ENCODE measurements at places on chromosomes 7 and 10. TPM values are rescaled to one million over a fixed set of nuclear protein-coding genes. Genes with fewer than 3 reads are reported as not detected.

DNA sequence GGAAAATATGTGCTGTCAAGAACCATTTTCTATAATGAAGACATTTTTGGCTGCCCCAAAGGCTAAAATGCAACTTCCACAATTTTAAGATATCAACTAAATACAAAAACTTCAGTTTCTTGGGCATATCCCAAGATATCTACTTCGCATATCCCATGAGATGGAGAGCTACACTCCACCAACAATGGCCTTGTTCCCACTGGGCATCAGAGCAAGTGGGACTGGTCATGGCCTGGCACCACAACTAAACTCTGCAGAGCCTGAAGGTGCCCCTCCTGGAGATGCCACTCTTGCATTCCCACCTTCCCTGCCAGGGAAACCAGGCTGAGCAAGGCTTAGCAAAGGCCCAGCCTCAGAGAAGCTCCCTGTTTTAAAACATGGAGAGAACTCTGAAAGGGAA is 75.8 kb upstream of the LRRC17 start:
- DNase-seq = no peak

- DNase-seq = no peak
Measured at GRCh38 chr10:122052701-122053100, 63.7 kb downstream of the TACC2 start.

The IQUB gene
- 0.25 TPM for total RNA-seq

GRCh38 chr10:102610441-102610887 is 33.8 kb upstream of the TRIM8 start:
- DNase-seq = no peak

The PRPS1L1 gene
- not detected for total RNA-seq

The DIP2C gene
- total RNA-seq = 38.5 TPM

The STAMBPL1 gene
- total RNA-seq = 5.2 TPM

DNA sequence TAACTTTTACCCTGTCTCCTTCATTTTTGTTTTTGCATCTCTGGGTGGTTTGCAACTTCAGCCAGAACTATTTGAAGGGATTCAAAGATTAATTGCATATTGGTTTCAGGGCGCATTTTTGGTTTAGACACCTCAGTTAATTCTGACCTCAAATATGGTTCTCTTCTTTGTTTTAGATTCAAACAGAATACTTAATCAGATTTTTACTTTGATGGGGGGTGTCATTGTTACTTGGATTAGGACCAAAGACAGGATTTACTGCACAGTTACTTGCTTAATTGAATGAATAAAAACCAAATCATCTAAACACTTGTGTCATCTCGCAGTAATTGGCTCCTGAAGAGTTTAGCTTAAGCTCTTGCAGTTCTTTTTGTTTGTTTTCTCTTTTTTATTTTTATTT is 100.9 kb downstream of the PHTF2 start:
- no peak for DNase-seq

The GPR26 gene
- not detected for total RNA-seq

The CRYGN gene
- not detected for total RNA-seq

DNA sequence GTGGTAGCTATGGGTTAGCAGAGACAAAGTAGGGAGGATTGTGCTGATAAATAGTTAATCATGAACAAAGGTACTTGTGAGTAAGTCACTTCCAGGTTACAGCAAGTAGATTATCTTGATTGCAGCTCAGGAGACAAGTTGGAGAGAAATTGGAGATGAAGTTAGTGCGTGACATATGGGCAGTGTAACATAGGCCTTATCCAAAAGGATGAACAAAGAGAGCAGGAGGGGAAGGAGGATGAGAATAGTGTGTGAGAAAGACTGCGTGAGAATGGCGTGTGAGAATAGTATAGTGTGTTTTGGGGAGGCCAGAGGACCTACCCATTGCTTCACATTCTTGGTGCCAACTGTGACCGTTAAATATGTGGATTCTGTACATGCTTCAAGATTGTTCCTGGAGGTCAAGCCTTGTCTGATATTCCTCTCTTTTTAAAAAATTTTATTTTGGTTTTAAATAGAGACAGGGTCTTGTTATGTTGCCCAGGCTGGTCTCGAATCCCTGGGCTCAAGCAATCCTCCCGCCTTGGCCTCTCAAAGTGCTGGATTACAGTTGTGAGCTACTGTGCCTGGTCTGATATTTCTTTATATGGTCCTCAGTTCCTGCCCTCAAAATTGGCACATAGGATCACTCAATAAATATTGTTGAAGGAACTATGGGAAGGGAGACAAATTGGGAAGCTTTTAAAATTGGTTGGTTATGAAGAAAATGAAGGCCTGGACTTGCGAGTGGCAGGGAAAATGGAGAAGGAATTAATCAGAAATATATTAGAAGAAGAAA is 3.2 kb downstream of the VCL start:
- no peak for DNase-seq

GRCh38 chr7:121890833-121891232 is 17.9 kb downstream of the PTPRZ1 start:
- no peak for DNase-seq

- DNase-seq = no peak
Measured at GRCh38 chr10:112071596-112072133, 111.9 kb downstream of the GPAM start.

DNA sequence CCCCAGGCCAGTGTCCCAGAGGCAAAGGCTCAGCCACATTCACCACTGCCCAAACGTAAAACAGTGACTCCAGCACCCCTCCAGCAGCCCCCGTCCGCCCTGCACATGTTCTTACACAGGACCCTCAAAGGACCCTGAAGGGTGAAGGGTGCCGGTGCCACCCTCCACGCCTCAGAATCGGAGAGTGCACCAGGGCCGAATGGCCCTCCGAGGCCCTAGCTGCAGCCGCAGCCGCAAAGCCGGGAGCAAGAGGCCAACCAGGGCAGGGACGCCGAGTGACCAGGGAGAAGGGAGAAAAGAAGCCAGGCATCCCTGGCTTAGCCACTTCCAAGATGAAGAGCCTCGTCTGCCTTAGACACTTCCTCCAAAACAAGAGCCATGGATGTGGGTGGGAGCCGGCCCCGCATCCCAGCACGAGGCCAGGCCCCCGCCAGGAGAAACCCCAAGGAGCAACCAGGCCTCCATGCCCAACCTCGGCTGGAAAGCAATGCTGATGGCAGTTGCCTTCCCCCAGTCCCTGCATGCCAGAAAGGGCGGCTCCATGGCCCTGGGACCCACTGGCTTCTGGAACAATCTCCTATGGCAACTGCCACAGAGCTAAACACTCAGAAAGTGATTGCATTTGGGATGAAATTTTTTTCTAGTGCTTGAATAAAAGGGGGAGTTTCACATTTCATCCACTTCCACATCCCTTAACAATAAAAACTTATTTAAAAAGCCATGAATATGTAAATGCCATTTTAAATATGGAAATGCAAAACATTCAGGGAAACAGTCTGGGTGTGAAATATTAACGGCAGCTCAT is 92.3 kb downstream of the MAD1L1 start:
- DNase-seq = no peak

DNA sequence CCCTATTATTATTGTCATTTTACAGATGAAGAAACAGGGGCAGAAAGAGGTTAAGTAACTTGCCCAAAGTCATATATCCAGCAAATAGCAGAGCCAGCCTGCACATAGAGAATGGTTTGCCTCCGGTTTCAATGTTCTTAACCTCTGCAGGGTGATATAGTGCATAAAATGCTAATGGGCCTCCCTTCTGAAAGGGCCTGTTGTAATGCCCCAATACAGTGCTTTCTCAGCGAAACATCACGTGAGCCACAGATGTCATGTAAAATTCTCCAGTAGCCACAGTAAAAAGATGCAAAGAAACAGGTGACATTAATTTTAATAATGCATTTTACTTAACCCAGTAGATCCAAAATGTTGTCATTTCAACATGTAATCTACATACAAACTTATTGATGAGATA is 38.1 kb downstream of the LRGUK start:
- no peak for DNase-seq

DNA sequence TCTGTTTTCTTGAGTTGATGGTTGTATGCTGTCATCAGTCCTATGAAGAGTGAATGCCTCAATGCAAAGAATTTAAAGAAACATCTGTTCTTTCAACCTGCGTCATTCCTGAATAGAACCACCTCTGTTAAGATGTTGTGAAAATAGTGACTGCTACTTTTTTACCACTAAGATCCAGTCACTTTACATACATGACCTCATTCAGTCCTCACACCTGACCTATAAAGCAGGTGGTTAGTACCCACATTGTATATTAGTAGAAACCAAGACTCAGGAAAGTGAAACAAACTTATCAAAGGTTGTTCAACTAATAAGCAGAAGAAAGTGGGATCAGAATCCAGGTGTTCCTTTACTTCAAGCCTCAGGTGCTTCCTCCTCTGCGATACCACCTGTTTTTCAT is 64.8 kb downstream of the ITGB8 start:
- DNase-seq = no peak

DNA sequence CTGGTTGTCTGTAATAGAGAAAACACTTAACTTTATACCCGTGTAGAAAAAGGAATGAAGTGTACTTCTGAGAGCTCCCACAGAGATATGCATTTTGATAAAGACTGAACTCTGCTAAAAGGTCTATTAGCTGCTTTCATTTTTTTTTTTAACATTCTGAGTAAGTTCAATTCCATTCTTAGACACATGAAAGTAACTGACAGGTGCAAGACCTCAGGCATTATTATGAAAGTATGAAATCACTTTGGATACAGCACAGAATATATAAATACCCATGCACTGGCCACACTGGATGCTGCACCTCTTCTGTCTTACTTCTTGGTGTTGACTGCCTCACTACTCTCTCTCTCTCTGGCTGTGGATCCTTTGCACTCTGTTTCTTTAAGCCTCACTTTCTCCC is 46.2 kb downstream of the VWDE start:
- no peak for DNase-seq

GRCh38 chr7:108973075-108973474 is 403.4 kb downstream of the DNAJB9 start:
- no peak for DNase-seq

The CALHM1 gene
- not detected for total RNA-seq

- DNase-seq = no peak
Measured at GRCh38 chr7:108515630-108516029, 10.3 kb downstream of the PNPLA8 start.

- DNase-seq = no peak
Measured at GRCh38 chr7:108129018-108129965, 869 bp downstream of the LAMB4 start.

- no peak for DNase-seq
Measured at GRCh38 chr7:43479042-43479441, 103.9 kb upstream of the STK17A start.

The LIPN gene
- total RNA-seq = not detected

The OR2A42 gene
- not detected for total RNA-seq

The IL6 gene
- 1.1 TPM for total RNA-seq

GRCh38 chr10:14080795-14081194 is 249.9 kb downstream of the FRMD4A start:
- no peak for DNase-seq

All from heart left ventricle (tissue), 16 donors.